GM12864 (cell line): ENCODE measurements at places on chromosomes 5 and 9.

- DNase-seq = no peak
Observed at GRCh38 chr5:151923866-151924476, 680 bp downstream of the GLRA1 start.

DNA sequence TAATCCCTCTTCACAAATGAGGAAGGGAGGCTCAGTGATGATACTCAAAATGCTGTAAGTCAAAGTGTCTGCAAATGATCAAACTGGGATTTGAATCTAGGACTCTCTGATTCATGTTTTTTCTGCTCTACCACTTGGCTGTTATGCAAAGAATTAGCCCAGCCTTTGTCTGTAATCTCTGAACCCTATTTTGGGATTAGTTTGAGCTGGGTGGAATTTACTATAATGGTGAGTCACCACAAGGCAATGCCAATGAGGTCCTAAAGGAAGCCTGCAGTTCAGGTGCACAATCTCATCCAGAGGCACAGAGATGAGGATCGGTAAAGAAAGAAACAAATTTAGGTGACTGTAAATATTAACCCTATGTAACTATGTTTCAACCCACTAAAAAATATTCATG is 29.2 kb downstream of the RFK start:
- no peak for DNase-seq

DNA sequence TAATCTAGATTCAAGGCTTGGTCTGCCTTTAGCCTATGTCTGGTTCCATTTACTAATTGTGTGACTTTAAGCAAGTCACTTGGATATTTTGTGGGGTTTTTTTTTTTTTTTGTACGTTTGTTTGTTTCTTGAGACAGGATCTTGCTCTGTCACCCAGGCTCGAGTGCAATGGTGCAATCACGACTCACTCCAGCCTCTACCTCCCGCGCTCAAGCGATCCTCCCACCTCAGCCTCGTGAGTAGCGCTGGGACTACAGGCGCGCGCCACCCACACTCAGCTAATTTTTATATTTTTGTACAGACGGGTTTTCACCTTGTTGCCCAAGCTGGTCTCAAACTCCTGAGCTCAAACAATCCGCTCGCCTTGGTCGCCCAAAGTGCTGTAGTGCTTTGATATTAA is 1.1 kb upstream of the PFDN1 start:
- no peak for DNase-seq

DNA sequence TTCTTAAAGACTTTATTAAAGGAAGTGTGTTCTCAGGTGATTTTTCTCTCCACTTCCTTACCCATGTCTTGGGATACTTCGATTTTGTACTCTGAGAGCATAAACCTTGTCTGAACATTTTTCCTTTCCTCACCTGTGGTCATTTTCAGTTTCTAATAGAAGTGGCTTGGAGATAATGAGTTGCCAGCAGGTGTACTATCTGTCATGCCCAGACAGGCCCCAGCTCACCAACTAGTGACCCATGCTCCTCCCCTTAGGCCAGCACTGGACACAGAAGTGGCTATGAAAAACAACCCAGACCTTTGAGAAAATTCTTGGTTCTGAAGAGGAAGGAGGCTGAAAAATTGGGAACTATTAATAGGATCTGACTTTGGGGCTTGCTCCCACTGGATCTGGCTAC is 49.2 kb upstream of the SMIM32 start:
- no peak for DNase-seq

- no peak for DNase-seq
Observed at GRCh38 chr9:83406921-83407320, 131.3 kb downstream of the FRMD3 start.

- DNase-seq = no peak
Observed at GRCh38 chr9:106757514-106757913, 105.5 kb upstream of the ZNF462 start.

DNA sequence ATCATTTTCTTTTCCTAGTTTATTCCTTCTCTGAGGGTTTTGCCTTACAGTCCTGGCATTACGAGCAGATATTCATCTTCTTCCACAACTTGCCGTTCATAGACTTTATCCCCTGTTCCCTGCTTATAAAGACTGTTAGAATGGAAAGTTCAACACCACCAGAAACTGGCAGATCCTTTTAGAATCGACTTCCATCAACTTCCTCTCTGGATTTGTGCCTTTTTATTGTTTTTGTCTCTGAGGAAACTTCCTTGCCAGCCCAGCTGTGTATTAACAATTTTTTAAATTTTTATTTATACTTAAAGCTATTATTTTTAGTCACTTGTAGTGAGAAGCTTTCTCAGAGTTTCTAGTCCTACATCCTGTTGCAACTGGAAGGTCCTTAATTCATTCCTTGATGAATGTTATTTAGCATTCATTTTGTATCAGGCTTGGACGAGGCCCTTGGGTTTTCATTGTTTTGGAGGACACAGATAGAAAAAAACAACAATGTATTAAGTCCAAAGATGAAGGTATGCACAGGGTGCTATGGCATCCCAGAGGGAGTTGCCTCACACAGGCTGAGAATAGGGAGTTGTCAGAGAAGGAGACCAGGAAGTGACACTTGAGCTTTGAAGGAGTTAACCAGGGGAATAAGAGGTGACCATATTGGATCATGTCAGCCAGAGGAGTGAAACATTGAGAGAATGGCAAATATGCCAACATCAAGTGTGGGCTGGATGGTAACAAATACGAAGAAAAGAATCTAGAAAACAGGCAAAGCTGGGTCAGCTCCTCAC is 81.3 kb downstream of the ADAMTSL1 start:
- DNase-seq = no peak

- DNase-seq = no peak
Observed at GRCh38 chr9:99852617-99853016, 30.9 kb downstream of the NR4A3 start.

DNA sequence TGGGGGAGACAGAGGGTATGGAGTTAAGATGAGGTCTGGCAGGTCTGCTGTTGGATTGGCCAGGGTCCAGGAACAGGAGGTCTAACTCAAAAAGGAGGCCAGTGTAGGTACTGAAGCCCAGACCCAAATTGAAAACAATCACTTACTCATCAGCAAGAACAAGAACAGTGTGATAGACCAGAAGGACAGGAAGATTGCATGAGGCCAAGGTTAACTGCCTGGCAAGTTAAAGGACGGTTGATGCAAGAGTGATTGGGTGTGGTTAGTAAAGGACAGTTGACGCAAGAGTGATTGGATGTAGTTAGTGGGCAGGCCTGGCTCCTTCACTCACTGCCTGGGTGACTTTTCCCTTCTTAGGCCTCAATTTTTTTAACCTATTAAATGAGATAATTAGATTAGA is 132.6 kb downstream of the PDZD2 start:
- no peak for DNase-seq

GRCh38 chr5:139637438-139638089 is 10.6 kb upstream of the CXXC5 start:
- no peak for DNase-seq

GRCh38 chr9:22158927-22159346 is 149.8 kb upstream of the CDKN2B start:
- no peak for DNase-seq

DNA sequence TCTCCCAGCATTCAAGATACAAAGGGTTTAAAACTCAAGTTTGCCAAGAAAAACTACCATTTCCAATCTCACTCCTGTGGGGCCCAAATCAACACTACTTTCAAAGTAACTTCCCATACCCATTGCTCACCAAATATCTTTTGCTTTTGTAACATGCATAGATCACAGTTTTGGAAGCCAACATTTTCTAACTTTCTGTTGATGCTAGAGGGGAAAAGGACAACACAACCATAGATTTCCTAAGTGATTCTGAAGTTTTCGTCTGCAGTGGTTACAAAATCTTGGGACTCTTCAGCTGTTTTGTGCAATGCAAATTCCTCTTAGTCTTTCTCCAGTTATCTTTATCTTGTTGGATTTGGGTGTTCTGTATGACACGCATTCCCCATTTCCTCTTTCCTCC is 94.1 kb upstream of the PAPPA start:
- no peak for DNase-seq

- peak; percentile 90 for DNase-seq
Observed at GRCh38 chr9:114372921-114373448, 14.8 kb downstream of the AKNA start.

GRCh38 chr9:82547995-82548394 is 514.9 kb downstream of the RASEF start:
- no peak for DNase-seq

DNA sequence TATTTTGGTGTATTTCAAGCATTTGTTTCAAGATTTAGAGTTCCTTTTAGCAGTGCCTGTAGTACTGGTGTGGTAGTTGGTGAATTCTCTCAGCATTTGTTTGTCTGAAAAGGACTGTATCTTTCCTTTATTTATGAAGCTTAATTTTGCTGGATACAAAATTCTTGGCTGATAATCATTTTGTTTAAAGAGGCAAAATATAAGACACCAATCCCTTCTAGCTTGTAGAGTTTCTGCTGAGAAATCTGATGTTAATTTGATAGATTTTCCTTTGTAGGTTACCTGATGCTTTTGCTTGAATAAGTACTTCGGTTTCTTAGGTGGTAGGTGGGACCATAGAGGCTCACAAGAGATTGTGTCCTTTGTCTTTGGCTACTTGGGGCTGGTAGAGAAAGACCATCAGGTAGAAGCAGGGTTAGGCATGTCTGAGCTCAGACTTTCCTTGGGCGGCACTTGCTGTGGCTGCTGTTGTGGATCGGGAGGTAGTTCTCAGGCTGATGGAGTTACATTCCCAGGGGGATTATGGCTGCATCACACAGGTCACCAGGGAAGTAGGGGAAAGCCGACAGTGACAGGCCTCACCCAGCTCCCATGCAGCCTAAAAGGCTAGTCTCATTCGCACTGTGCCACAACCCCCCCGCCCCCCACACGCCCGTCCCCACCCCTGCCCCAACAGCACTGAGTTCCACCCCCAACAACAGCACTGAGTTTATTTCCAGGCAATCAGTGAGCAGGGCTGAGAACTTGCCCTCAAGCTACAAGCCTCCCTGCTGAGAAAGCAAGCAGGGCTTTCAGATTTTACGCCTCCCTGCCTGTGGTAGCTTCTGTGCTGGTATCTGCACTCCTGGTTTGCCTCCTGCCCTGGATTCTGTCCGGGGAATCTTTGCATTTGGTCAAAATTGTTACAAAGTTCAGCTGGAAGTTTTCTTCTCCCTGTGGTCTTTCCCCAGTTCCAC is 127.1 kb upstream of the GLRA1 start:
- no peak for DNase-seq

DNA sequence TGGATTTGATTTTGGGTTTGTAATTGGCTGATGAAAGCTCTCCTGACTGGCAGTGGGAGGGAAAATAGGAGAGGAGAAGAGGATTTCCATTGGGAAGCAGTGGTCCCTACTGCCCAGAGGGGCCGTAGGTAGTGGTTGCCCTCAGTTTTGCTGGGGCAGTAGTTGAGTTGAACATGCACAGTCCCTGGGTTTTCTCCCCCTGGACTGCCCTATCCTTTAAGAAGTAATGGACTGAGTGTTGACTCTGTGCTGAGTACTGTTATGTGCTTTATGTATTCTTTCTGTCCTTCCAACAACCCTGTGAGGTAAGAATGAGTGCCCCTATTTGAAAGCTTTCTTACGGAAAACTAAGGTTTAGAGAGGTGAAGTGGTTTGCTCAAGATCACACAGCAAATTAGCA is 111.2 kb upstream of the RPS23 start:
- DNase-seq = no peak

DNA sequence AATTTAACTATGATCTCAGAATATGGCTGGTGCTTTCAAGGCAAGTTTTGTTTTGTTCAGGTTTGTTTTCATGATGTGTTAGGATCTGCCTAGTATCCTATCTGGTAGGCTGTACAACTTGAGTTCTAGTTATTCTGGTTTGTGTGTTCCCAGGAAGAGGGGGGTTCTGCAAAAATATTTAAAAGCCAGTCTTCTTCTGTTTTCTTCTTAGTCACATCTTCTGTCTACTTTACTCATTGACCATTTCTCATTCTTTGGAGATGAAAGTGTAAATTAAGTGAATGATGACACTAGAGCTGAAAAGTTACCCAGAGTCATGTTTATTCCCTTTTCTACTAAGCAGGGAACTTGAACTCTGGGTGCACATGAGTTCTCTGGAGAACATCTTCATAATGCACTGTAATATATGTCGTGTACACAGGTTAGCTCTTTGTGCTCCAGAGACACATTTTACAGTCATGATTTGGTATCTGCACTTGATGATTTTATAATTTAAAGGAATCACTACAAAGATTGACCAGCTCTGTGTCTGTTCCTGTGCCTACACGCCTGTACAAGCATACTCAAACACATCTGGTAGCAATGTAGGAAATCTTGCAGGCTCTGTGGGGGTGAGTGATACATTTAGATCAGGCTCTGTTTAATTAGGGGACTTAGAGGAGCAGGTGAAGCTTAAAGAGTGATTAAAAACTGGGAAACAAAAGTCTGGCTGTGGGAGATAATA is 5.0 kb downstream of the SMAD5 start:
- no peak for DNase-seq

DNA sequence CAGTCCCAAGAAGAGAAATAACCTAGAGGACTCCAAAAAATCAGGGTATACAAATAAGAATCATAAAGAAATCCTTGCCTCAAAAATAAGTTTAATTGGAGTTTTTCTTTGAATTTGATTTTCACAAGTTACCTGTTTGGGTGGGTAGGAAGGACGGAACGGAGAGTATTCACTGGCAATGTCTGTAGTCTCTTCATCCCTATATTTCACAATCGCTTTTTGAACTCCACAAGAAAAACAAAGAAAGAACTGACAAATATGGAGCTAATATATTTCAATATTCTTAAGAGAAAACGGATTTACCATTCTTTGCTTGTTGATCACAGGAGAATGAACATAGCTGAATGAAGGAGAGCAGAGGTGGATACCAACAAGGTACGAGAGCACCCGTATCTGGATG is 30.1 kb downstream of the MTMR12 start:
- DNase-seq = no peak

GRCh38 chr5:18745988-18746615 is 1111.8 kb downstream of the TAF11L14 start:
- DNase-seq = peak; percentile 78

- DNase-seq = no peak
Observed at GRCh38 chr9:14349146-14349446, 35.2 kb upstream of the NFIB start.

GRCh38 chr9:3526997-3527940 is 1.5 kb upstream of the RFX3 start:
- no peak for DNase-seq

GRCh38 chr5:91977579-91977978 is 594.5 kb upstream of the ARRDC3 start:
- no peak for DNase-seq

GRCh38 chr9:106643211-106643930 is 219.6 kb upstream of the ZNF462 start:
- no peak for DNase-seq

DNA sequence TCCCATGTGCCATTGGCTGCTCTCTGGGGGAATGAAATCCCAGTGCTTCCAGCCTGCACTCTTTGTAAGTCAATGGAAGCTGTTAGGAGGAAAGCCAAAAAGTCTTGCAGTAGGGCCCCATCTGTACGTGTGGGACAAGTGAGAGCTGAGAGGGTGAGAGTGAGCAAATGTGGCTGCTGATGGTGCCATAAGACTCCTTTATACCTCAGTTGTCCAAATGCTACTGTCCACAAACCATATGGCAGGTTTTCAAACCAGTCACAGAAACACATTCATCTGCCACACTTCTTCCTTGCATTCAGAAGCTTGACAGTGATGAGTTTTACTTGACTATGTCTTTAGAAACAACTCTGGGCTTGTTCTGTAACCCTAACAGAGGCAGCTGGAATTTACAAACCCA is 543.8 kb downstream of the CSNK1G3 start:
- no peak for DNase-seq

- no peak for DNase-seq
Observed at GRCh38 chr9:136625101-136626065, 37.3 kb upstream of the EGFL7 start.

- no peak for DNase-seq
Observed at GRCh38 chr5:58075907-58076306, 384.0 kb downstream of the PLK2 start.

- DNase-seq = no peak
Observed at GRCh38 chr9:4116071-4116581, 183.7 kb downstream of the GLIS3 start.
